ENCODE measurements at places on chromosomes 7 and 10. TPM values are rescaled to one million over a fixed set of nuclear protein-coding genes. Genes with fewer than 3 reads are reported as not detected.

Gene PDE6C
- total RNA-seq, result not detected

Gene PMS2
- 5.9 TPM for total RNA-seq

DNA sequence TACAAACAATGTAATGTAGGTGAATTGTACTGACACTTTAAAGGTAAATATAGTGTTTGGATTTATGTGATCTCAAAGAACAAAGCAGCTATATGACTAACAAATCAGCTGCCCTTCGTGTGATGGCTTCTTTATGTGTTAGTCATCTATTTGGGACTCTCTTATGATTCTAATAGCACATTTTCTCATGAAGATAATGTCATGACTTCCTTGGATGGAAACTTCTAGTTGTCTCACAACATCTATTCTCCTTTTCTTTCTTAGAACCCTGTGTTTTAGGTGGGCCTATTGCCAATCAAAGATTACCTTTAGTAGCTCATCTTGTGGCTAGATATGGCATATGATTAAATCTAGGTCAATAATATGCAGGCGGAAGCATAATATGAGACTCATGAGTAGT is 45.0 kb downstream of the TMEM106B start:
- no peak for DNase-seq

GRCh38 chr10:11515596-11516430 is 95.6 kb downstream of the USP6NL start:
- DNase-seq, result no peak

GRCh38 chr7:71278257-71278656 is 146.3 kb downstream of the GALNT17 start:
- no peak for DNase-seq

Gene GNB2
- total RNA-seq, result 112 TPM

DNA sequence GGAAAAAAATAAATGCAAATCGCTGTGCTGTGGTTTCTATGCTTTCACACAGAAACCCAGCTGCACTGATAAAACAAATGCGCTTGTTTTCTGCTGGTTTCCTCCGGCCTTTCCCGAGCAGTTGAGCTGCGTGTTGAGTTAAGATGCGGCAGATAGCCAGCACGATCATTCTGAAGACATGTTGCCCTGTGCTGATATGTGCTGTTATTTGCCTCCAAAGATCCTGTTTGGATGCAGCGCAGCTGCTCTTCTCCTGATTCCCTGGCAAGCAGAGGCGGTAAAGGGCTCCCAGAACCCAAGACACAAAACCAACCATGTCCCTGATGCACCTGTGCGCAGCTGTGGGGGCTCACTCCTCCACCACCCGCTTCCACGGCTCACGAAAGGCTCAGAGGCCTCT is 225.4 kb downstream of the PAXIP1 start:
- no peak for DNase-seq

Gene ADAM8
- 2.4 TPM for total RNA-seq

- DNase-seq, result peak; percentile 95
Observed at GRCh38 chr10:132464256-132465192, 67.5 kb downstream of the PWWP2B start.

DNA sequence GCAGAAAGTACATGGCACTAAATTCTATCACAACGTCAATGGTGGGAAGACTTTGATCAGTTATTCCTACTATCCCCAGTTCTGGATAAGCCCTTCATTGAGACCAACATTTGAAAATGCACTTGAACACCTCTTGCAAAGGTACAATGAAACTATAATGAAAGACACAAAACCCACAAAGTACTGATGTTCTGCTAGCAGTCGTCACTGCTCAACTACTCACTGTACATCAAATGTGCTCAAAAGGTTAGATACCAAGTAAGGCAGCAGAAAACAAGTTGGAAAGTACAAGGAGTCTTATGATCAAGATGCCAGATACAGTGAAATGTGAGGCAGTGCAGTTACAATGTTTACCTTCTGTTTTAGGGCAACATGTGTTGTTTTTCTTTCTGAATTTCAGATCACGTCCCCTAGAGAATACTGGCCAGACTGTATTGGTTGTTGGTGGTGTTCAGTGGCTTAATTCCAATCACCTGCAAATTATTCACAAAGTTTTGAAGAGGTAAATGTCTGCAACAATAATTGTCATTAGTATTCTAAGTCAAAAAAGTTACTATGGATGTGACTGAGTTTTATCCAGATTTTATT is 62.4 kb upstream of the WNT16 start:
- no peak for DNase-seq

DNA sequence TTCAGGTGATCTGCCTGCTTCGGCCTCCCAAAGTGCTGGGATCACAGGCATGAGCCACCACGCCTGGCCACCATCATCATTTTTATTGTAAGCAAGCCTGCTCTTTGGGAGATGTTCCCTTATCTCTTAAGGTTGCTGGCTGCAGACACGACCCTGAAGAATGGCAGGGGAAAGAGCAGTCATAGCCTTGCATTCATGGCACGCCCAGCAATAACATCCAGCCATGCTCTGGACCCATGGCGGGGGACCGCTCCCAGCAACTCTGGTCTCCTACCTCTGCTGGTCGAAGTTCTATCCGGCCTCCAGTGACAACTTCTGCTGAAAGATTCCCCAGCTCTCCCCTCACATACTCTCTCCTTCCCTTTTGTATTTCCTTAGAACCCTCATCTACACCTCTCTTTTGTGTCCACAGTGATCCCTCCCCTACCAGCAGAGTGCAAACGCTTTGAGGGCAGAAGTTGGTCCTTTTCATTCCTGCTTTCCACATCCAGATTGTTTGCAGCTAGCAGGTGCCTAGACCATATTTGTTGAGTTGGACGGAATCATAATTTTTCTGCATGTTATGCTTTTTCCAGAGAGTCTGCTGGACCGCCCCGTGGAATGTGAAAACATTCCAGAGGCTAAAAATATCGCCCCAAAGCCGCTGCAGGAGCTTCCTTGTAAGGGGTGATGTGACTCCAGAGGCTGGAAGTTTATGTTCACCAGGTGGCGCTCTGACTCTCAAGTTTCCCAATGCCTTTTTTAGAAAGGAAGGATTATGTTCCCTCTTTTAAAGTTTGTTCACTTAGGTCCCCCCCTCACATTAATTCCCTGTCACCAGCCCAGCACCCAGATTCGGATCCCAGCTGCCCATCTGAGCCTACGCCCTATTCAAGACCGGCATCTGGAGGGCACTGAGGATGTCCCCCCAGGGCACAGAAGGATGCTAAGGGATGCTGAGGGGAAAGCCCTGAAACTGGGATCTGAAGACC is 4.3 kb upstream of the MARVELD1 start:
- DNase-seq, result peak; percentile 65

Gene MNX1
- total RNA-seq, result not detected

GRCh38 chr10:3784510-3785250 is at the start of gene KLF6:
KLF6 (minus strand) TSS chr10:3785209; CDS start chr10:3785014, 195 bp downstream.
- DNase-seq, result peak; percentile 81

GRCh38 chr7:92622030-92622429 is 31.8 kb upstream of the FAM133B start:
- DNase-seq, result no peak

Gene TUBAL3
- 0.12 TPM for total RNA-seq

Measured in left ventricle myocardium superior (tissue), 1 donor.